ENCODE measurements at places on chromosomes 1 and 21.

- H3K4me1 ChIP-seq = no peaks in the 10 kb centered on the region
- H3K4me3 ChIP-seq = no peak overlapping the region
- no peak overlapping the region for H3K27ac ChIP-seq
- peak; percentile 29 for DNase-seq
Measured at GRCh38 chr21:34693192-34693810, 24.5 kb downstream of the CLIC6 start.

DNA sequence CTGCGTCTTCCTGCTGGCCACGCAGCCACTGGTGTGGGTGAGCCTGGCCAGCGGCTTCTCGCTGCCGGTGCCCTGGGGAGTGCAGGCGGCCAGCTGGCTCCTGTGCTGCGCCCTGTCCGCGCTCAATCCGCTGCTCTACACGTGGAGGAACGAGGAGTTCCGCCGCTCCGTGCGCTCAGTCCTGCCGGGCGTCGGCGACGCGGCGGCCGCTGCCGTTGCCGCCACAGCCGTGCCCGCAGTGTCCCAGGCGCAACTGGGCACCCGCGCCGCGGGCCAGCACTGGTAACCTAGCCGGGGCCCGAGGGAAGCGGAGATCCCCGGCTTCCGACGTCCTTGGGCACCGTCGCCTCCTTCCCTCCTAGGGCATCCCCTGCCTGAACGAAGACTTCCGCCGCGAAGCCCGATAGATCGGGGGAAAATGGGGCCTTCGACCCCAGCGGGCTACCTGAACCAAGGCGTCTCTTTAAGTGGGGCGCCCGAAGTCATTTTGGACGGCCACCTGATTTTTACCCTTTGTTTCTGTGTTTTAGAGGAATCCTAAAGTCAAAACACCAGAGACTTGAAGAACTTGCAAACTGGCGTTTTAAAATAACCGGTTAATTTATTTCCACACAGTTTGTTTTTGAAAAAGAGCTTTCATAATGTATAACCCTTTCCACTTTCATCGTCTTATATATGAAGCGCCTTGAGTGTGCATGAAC is 2.0 kb downstream of the GPR88 start:
- H3K4me3 ChIP-seq = no peak overlapping the region
- no peaks in the 10 kb centered on the region for H3K36me3 ChIP-seq
- no peak overlapping the region for H3K27ac ChIP-seq
- peaks cover 15% of the 10 kb centered on the region for H3K27me3 ChIP-seq
- no peak for DNase-seq

GRCh38 chr21:27221077-27221476 is 254.2 kb upstream of the ADAMTS5 start:
- H3K27me3 ChIP-seq = no peaks in the 10 kb centered on the region
- H3K36me3 ChIP-seq = no peaks in the 10 kb centered on the region
- H3K4me1 ChIP-seq = no peaks in the 10 kb centered on the region

GRCh38 chr1:235588916-235589515 is 60.6 kb downstream of the GNG4 start:
- H3K27ac ChIP-seq = no peak overlapping the region
- no peak for DNase-seq
- H3K4me3 ChIP-seq = no peak overlapping the region
- H3K36me3 ChIP-seq = no peaks in the 10 kb centered on the region
